ENCODE measurements at places on chromosomes 6 and 20. TPM values are rescaled to one million over a fixed set of nuclear protein-coding genes. Genes with fewer than 3 reads are reported as not detected.

DNA sequence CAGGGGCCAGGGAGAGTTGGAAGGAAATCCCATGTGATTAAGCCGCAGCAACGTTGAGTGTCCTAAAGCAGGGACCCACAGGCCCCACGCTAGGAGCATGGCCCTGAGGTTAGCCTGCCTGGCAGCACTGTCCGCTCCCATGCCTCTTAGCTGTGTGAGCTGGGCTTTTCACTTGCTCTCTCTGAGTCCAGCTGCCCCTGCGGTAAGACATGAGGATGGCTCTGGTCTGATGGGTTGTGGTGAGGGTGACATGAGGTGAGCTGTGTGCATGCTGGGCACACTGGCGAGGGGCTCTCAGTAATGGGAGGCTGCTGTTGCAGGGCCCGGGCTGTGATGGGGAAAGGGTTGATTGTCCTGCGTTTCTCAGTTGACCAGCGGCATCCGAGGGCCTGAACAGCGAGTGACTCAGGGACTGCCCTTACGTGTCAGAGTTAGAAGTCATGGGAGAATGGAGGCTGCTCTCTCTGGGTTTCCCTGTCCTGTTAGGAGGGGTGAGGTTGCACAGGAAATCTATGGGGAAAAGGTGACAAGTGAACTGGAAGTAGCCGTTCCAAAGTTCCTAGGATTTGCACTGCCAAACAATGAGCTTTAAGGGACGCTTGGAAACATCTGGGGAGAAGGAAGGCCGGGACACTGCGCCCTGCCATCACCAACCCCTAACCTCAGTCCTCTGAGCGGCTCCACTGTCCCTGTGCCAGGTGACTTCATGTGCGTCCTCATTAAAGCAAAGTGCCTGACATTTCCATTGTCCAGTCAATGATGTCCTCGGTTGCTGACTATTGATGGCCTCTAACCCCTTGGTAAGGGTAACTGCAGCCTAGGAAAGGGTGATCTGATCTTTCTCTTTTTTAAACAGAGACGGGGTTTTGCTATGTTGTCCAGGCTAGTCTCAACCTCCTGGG, 51.3 kb downstream of the ADNP start:
- no peaks in the 10 kb centered on the region for H3K27me3 ChIP-seq
- H3K4me3 ChIP-seq: no peak overlapping the region
- DNase-seq: no peak

NRN1 gene
- total RNA-seq: not detected

RAB32 gene
- 108 TPM for total RNA-seq

- no peak overlapping the region for H3K27ac ChIP-seq
- DNase-seq: peak; percentile 46
- no peaks in the 10 kb centered on the region for H3K36me3 ChIP-seq
Observed at GRCh38 chr6:34145161-34146020, 496 bp downstream of the GRM4 start.

- no peak overlapping the region for H3K27ac ChIP-seq
- H3K27me3 ChIP-seq: no peaks in the 10 kb centered on the region
- no peaks in the 10 kb centered on the region for H3K36me3 ChIP-seq
- no peaks in the 10 kb centered on the region for H3K4me1 ChIP-seq
- no peak for DNase-seq
Observed at GRCh38 chr6:77511860-77512259, 48.6 kb upstream of the HTR1B start.

GRCh38 chr20:62707921-62708521, 615 bp upstream of the NTSR1 start:
- H3K4me1 ChIP-seq: peaks cover 15% of the 10 kb centered on the region
- no peak overlapping the region for H3K27ac ChIP-seq
- H3K36me3 ChIP-seq: no peaks in the 10 kb centered on the region
- H3K27me3 ChIP-seq: peaks cover 33% of the 10 kb centered on the region

- no peak for DNase-seq
- H3K36me3 ChIP-seq: no peaks in the 10 kb centered on the region
- H3K27ac ChIP-seq: no peak overlapping the region
- no peaks in the 10 kb centered on the region for H3K4me1 ChIP-seq
- no peaks in the 10 kb centered on the region for H3K27me3 ChIP-seq
Observed at GRCh38 chr6:95127261-95127660, 450.1 kb upstream of the MANEA start.

DNA sequence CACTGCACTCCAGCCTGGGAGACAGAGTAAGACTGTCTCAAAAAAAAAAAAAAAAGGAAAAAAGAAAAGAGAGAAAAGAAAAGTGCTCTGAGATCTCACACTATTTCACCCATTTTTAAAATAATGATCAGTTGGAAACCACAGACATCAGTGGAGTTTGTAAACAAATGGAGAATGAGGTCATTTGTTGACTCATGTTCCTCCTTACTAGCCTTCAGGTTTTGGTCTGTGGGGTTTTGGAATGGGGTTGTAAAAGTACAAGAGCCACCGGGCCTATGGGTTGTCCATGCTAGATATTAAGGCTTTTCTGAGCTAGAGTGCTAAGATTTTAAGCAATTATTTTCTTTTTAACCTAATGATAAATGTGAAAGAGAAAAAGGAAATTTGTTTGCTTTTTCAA, 104.4 kb upstream of the PRL start:
- peaks cover 2% of the 10 kb centered on the region for H3K4me1 ChIP-seq
- no peak for DNase-seq
- H3K27me3 ChIP-seq: no peaks in the 10 kb centered on the region
- H3K36me3 ChIP-seq: no peaks in the 10 kb centered on the region
- H3K27ac ChIP-seq: no peak overlapping the region

ZSCAN9 gene
- 17.7 TPM for total RNA-seq

PACSIN1 gene
- total RNA-seq: not detected

GLP1R gene
- total RNA-seq: not detected

DNA sequence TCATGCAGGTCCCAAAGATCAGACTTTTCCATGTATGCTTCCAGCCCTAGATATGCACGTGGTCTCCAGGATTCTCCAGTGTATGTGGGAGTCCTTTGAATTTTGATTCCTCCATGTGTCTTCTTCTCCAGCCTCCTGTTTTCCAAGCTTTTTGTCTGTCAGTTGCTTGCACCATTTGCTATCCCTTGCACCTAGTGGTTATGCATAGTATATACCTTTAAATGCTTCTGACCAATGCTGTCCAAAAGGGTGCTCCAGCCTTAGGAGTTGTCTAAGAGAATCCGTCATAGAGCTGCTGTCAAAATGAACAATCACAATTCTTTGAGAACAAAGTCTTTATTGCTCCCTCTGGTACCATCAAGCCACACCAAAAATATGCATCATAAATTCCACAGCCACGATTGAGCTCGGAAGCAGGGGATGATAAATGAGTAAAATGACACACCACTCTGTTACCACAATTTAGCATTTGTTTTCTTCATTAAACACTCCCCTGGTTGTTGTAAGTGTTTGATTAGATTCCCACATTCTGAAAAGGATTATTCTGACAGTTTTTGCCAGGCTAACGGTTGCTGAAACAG, 706.2 kb upstream of the GJE1 start:
- H3K27me3 ChIP-seq: no peaks in the 10 kb centered on the region
- H3K4me3 ChIP-seq: no peak overlapping the region
- no peaks in the 10 kb centered on the region for H3K4me1 ChIP-seq
- no peaks in the 10 kb centered on the region for H3K36me3 ChIP-seq

DNA sequence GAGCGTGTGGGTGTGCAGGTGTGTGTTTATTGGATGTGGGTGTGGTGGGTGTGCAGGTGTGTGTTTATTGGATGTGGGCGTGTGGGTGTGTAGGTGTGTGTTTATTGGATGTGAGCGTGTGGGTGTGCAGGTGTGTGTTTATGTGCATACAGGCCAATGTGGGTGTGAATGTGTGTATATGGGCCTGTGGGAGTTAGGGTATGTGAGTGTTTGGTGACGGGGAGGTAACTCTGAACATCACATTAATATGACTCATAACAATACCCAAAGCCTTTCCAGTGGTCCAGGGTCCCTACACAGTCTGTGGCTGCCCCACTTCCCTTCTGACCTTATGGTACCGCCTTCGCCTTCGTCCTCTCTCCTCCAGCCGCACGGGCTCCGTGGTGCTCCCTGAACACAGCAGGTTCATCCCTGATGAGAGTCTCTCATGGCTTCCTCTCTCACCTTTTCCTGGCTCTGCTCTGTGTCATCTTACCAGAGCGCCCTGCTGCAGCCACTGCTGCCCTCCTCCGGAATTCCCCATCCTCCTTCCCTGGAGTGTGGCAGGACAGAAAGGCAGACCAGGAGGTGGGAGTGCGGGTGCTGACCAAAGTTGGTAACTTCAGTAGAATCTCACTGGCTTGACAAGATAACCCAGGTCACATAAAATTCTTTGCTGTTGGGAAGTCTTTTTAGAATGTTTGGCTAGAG, 80.0 kb downstream of the SLC2A10 start:
- no peaks in the 10 kb centered on the region for H3K36me3 ChIP-seq
- DNase-seq: no peak
- H3K4me1 ChIP-seq: peaks cover 8% of the 10 kb centered on the region
- H3K4me3 ChIP-seq: no peak overlapping the region
- peaks cover 41% of the 10 kb centered on the region for H3K27me3 ChIP-seq
- H3K27ac ChIP-seq: no peak overlapping the region

CBLN4 gene
- total RNA-seq: not detected

DNA sequence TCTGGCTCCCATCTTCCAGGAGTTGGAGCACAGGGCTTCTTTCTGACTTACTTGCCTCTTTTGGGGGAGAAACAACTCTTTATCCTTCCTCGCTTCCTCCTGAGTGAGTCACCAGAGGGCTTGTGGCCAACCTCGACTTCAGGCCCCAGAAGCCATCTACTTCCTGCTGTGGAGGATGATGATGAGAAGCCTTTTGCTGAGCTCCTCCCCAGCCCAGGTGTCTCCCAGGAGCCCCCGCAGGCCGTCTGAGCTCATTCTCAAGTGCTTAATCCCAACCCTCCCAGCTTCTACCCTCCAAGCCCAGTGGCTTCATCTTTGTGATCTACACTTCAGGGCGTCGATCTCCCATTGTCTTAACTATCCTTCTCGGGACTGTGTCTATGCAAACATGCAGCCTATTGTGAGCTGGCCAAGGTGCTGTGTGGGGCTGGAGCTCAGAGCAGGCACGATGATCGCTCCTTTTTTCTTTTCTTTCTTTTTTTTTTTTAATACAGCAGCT, 27.9 kb downstream of the SDCBP2 start:
- peaks cover 15% of the 10 kb centered on the region for H3K36me3 ChIP-seq
- DNase-seq: peak; percentile 75
- peaks cover 8% of the 10 kb centered on the region for H3K4me1 ChIP-seq
- H3K4me3 ChIP-seq: no peak overlapping the region
- H3K27ac ChIP-seq: peak overlapping the region; percentile 31

DNA sequence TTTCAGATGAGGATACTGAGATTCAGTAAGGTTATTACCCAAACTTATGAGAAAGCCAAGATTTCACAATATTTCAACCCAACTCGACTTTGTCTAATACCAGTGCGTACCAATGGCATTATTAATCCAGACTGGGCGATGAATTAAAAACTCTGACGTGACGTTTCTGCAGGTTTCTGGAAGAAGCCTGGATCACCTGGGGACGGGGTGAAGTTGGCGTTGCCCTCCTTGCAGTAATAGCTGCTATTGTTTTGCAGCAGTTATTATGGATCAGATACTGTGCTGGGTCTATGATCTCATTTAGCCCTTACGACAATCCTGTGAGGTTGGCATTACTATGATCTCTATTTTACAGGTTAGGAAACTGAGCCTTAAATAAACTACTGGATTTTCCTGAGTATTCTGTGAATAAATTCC, 569 bp upstream of the CDC5L start:
- peak overlapping the region; percentile 73 for H3K4me3 ChIP-seq
- peak; percentile 37 for DNase-seq
- peaks cover 9% of the 10 kb centered on the region for H3K36me3 ChIP-seq
- H3K27me3 ChIP-seq: peaks cover 6% of the 10 kb centered on the region

CDH22 gene
- total RNA-seq: not detected

DNA sequence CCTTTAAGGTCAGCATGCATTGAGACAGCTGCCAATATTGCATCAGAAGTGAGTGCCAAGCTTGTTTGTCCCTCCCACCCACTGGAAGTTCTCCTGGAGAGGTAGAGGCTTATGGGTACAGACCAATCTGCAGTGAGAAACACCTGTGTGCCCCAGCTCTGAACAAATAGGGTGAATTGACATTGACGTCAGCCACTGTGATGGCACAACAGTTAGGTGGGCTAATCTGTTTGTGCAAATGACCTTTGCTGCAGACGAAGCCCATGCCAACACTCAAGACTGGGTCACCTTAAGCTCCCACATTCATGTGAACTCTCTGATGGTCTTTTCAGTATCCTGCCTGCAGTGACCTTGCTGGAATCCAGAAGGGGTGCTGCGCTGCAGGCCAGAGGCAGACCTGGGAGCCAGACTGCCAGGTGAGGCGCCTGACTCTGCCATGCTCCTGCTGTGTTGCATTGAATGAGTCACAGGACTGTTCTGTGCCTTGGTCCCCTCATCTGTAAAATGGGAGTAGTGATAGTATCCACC, 99.9 kb downstream of the ALDH8A1 start:
- no peaks in the 10 kb centered on the region for H3K36me3 ChIP-seq
- no peak overlapping the region for H3K4me3 ChIP-seq
- no peak overlapping the region for H3K27ac ChIP-seq
- DNase-seq: no peak
- no peaks in the 10 kb centered on the region for H3K27me3 ChIP-seq

LIN28B gene
- not detected for total RNA-seq

CAGE1 gene
- not detected for total RNA-seq

GRCh38 chr6:39496456-39496855, 174.0 kb upstream of the KCNK16 start:
- no peaks in the 10 kb centered on the region for H3K27me3 ChIP-seq
- H3K36me3 ChIP-seq: no peaks in the 10 kb centered on the region
- H3K27ac ChIP-seq: no peak overlapping the region
- no peak for DNase-seq
- H3K4me1 ChIP-seq: no peaks in the 10 kb centered on the region

Data from IMR-90 (cell line).